ENCODE measurements at places on chromosomes 4 and X.

DNA sequence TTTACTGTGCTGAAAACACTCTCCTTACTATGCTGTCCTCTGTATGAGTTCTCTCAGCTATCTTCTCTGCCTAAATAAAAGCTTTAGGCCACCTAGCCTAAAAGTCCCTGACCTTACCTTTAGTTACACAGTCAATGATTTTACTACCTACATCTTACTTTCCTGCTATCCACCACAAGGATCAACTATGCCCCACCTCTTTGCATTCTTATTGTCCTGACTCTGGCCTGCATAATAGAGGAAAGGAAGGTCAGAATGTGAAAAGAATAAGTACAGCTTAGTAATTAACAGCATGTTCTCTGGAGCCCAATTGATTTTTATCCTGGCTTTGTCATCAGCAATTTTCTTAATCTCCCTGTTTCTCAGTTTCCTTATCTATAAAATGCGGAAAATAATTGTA, 1257.8 kb downstream of the RPA4 start:
- DNase-seq: no peak

DNA sequence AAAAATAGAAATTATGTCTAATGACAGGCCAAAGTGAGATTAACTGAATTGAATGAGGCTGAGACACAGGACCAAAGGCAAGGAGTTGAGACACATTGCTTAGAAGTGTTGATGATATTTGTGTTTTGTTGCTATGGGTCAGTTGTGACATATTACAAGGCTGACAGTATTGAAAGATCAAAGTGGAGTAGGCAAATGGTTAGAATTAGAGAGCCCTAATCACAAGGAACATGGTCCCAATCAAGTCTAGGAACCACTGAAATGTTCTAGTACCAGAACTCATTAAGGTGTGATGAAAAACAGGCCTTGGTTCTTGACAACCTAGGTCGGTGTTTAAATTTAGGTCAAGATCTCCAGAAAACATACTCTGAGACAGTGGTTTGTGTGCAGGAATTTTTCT, 896.3 kb upstream of the HS3ST1 start:
- DNase-seq: no peak

- DNase-seq: no peak
Observed at GRCh38 chrX:112614640-112615039, 65.1 kb downstream of the LHFPL1 start.

DNA sequence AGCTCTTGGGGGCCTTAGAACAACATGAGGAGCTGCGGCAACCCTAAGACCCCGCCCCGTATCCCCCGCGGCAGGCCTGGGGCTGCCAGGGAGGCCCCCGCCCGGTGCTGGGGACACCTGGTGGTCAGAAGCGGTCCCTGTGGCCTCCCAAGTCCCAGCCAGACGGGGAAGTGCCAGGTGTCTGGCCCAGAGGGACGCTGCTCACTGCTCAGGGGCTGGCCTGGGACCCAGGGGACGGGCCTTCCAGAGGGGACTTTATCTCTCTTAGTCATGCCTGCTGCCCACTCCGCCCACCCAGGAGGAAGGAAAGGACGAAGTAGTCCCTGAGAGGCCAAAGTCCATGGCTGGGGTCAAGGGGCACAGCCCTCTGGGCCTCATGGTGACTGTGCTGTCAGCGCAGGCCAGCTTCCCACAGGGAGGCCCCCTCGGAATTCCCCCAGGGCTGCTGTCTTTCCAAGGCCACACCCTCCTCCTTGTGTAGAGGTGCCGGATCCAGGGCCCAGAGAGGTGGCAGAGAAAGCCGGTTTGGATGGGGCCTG, 31.0 kb upstream of the HTRA3 start:
- DNase-seq: no peak

DNA sequence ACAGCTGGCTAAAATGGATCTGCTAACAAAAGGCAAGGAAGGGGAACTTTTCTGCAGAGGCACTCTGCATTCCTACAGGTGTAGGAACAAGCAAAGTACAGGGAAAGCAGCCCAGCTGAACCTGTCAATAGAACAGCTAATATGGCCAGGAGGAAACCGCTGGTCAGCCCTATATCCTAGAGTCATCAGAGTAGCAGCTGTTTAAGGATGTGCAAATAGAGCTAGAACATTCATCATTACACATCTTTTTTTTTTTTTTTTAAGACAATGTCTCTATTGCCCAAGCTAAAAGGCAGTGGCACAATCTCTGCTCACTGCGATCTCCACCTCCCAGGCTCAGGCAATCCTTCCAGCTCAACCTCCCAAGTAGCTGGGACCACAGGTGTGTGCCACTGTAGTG, 163.0 kb downstream of the BTC start:
- no peak for DNase-seq

DNA sequence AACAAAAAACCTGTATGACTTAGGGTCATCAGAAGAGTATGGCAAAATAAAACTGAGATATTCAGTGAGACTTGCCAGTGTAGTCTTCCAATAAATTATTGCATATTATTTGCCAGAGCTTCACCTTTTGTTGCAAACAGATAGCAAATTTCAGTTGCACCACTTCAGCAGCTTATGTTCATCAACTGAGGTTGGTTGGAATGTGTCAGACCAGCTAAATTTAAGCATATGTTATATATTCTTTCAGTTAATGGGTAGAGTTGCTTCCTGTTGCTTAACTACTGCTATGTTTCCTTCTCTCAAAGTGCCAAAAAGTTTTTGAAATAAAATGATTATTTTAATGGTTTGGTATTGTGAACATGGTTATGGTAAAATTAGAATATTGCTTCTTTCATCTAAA, 61.5 kb downstream of the GALNT7 start:
- DNase-seq: no peak

DNA sequence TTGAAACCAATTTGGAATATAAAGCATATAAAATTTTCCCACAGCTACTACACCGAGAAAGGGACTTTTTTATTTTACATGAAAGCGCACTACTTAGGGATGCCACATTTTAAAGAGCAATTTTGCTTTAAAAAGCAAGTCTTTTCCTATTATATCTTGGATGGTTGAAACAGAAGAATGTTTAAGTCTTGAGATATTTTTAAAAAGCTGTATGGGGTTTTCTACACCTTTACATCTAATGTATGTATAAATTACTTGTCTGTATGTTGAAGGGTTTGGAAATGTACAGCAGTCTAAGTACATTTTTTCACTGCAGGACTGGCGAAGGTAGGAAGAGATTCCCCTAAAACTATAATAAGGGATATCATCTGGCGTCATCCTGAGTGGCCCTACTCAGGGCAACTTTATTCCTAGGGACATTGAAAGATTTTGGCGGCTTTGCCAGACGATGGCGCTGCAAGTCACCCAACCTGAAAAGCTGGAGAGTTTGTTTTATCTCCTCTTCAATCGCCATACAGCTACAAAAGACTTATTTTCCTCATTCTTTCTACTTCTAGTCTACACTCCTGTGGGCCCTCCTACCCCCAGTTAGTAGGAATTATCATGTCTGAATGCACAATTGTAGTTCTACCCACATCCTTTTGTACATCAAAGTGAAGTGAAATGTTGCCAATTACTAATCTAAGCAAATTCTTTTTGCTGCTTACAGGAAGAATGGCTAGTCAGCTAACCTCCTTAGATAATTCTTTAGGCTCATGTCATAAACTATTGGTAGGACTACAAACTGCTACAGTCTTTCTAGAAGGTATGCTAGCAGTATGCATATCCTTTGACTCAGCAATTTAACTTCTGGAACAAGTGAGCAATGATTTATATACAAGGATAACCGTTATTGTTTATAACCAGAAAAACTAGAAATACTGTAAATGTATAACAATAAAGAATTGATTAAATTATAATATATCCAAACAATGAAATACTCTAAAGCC, 782 bp upstream of the NEK1 start:
- DNase-seq: peak; percentile 78

DNA sequence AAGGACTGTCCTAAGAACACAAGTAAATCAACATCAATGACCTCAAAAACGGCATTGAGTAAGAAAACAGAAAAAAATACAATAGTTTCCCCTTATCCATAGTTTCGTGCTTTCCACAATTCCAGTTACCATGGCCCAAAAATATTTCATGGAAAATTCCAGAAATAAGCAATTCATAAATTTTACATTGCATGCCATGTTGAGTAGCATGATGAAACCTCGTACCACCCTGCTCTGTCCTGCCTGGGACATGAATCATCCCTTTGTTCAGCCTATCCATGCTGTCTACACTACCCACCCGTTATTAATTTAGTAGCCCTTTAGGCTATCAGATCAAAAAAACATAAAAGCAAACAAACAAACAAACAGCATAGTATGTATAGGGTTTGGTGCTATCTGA, 51.1 kb downstream of the KLF3 start:
- no peak for DNase-seq

DNA sequence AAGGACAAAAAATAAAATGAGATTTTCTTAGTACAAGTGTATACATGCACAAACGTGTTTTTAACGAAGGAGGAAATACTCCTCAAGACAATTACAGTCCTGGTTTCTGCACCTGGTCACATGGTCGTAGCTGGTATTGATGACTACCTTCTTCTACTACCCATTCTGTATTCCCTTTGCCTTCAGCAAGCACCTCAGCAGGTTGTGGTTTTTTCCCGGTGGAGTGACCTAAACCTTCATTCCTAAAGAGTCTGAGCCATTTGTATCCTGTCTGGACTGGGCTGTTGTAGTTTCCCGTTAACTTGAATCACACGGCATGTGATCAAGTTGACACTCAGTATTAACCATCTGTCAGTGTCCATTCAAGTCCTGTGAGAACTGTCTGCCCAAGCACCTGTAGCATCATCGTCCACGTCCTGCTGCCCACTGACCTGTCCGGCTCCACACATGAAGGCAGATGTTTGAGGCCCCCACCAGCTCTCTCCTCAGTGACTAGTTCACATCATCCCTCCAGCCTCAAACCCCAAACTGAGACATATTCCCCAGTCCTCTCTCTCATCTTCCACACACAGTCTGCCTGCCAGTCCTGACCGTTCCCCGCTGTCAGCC, 31.1 kb upstream of the TBC1D14 start:
- no peak for DNase-seq

DNA sequence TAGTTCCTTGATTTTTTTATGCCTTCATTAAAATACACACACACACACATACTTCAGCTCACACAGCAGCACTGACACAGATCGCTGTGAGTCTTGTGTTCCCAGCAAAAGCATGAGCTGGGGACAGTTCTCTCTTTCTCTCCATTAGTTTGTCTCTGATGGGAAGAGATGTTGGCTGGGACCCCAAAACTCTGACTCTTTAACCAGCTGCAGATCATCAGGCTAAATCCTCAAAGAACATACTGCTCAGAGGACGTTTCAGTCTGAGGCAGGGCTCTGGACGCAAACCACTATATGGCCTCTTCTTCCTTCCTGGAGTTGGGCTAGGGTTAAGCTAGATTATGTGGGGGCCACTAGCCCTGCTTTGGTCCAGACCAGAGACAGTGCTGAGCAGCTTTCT, 109.6 kb downstream of the NHSL2 start:
- DNase-seq: no peak

GRCh38 chr4:98387345-98388026, 126.3 kb downstream of the RAP1GDS1 start:
- no peak for DNase-seq

- DNase-seq: no peak
Observed at GRCh38 chr4:179398414-179398813, 1956.2 kb upstream of the AGA start.

DNA sequence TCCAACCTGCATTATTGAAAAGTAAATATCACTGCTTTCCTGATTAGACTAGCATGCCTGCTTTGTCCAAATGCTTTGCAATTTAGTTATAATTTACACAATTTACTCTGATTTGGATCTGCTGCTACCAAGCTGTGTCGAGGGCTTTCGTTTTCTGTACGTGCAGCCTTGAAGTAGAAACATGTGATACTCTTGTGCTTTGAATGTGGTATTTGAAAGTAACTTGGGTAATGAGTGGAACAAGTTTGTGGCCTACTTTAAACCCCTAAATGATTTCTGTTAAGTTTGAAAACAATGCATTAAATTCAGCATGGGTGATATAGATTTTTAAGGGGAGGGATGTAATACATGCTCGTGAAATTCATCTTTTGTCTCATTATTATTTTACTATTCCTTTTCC, 240.7 kb downstream of the IQCM start:
- no peak for DNase-seq

DNA sequence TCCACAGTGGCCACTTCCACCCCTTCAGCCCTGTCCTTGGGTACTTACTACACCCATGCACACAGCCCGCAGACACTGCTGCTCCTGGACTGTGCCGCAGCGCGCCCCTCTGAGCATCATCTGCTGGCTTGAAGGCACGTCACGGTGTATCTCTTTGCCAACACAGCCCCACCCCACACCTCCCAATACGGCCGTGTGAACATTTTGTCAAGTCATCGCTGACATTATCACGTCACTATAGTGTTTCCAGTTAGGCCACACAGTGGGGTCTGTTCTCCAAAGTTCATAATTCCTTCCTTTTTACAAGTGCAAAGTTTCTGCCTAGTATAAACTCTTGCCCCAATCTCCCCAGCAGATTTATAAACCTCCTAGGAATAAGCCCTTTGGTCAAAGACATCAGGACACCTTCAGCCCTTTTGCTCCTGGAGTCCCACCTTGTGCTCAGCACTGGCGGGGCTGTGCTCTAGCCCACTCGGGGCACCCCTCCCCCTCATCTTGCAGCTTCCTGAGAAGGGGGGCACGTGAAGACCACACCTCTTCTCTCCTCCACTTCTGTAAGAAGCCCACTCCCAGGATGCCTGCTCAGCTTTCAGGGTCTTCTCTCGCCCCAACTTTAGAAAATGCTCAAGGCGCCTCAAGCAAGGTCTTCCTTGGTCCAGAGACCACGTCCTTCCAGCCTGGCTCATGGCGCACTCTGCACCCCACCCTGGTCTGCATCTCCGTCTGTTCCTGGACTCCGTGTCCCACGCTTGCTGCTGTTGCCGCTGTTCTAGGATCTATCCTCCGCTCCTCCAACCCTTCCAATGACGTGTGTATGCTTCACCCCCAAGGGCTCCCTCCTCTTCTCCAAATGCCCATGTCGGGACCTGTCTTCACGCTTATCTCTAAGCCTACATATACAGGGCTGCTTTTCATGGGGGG, 7.2 kb downstream of the FAM53A start:
- DNase-seq: no peak

DNA sequence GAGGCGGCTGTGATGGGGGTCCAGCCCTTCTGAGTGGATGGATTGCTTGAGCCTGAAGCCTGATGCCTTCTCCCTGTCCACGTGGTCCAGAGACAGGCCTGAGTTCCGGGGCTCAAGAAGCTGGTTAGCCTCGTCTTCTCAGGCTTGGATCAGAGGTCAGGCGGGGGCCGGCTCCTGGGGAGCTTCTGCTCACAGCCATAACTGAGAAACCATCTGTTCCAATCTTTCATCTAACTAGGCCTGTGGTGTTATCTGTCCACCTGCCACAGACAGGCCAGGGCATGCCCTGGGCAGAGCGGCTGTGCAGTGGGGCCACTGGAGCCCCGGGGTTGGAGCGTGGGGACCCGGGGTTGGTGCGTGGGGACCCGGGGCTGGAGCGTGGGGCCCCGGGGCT, 63.1 kb downstream of the SORCS2 start:
- no peak for DNase-seq

DNA sequence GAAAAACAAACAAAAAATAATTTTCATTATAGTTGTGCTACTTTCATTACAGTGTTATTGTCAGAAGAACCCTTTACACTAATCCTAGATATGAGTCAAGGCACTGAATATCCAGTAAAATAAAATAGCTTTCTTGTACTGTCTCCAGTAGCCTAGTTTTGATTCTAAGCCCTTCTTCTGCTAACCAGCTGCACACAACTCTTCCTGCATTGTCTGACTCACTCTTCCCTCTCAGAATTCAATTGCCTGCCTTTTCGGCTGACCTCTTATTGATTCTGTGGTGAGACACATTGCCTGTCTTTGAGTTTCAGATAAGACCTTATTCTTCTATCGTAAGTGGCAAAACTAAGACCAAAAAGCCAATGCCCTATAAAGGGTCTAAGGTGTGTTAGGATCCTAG, 26.7 kb upstream of the PCDH18 start:
- no peak for DNase-seq

GRCh38 chrX:23919706-23920320, 12.0 kb downstream of the CXorf58 start:
- DNase-seq: no peak

Data from CD4-positive, alpha-beta T cell treated with Interleukin-17A for 4 hours (primary cell).